ENCODE measurements at places on chromosomes 5 and 9.

- H3K36me3 ChIP-seq = no peaks in the 10 kb centered on the region
- H3K27ac ChIP-seq = no peak overlapping the region
Observed at GRCh38 chr5:53825016-53825415, 264.6 kb downstream of the NDUFS4 start.

DNA sequence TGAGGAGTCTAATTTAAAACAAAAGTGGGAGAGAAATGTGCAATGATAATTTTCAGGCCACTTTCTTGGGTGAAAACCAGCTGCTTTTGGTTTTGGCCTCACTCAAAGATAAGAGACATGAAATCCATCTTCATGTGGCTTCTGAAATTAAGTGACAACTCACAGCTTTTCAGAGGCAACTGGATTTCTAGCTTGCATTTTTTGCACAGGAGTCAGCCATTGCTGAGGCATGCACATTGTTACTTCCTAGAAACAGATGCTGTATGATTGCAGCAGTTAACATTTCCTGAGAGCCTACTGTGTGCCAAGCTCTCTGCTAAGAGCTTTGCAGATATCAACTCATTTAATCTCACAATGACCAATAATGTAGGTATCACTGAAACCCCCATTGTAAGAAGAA is 562.6 kb downstream of the NR2F1-AS1 start:
- H3K4me1 ChIP-seq = no peaks in the 10 kb centered on the region
- H3K27ac ChIP-seq = no peak overlapping the region
- DNase-seq = no peak
- H3K36me3 ChIP-seq = no peaks in the 10 kb centered on the region
- no peaks in the 10 kb centered on the region for H3K27me3 ChIP-seq

DNA sequence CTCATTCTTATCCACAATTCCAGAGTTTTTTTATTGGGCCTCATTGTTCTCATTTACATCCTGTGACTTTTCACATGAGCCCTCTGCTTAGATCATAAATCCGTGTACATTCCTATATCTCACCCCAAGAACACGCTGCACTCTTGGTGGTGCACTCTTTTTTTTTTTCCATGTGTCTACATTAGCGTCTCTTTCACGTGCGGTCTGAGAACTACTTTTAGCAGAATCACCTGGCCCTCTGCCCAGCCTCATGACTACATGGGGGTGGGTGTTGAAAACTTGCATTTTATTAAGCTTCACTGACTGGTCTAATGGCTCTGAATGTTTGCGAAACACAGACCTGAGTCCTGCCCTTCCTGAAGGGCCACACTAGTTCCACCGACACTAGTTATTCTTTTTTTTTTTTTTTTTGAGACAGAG is 18.6 kb downstream of the C9orf57 start:
- no peaks in the 10 kb centered on the region for H3K36me3 ChIP-seq
- peaks cover 4% of the 10 kb centered on the region for H3K4me1 ChIP-seq
- H3K27me3 ChIP-seq = peaks cover 11% of the 10 kb centered on the region
- no peak for DNase-seq

DNA sequence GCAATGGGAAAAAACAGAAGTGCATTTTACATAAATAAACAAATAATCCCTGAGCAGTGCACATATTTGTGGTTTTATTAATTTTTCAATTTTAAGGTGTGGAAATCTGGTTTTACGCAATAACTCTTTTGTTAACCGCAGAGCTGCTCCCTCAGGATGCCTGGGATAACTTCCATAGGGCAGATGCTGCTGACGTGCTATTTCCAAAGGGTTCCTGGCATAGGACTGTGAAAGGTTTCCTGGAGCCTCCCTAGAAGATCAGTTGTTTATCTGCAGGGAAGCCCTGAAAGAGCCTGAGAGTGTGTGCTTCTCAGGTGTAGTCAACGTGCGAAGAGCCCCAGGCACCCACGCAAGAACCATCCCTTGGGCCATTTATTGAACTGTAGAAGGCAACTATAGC is 443.5 kb downstream of the PLK2 start:
- H3K27me3 ChIP-seq = no peaks in the 10 kb centered on the region
- no peak overlapping the region for H3K4me3 ChIP-seq
- H3K27ac ChIP-seq = no peak overlapping the region
- no peaks in the 10 kb centered on the region for H3K36me3 ChIP-seq
- DNase-seq = no peak
- no peaks in the 10 kb centered on the region for H3K4me1 ChIP-seq

DNA sequence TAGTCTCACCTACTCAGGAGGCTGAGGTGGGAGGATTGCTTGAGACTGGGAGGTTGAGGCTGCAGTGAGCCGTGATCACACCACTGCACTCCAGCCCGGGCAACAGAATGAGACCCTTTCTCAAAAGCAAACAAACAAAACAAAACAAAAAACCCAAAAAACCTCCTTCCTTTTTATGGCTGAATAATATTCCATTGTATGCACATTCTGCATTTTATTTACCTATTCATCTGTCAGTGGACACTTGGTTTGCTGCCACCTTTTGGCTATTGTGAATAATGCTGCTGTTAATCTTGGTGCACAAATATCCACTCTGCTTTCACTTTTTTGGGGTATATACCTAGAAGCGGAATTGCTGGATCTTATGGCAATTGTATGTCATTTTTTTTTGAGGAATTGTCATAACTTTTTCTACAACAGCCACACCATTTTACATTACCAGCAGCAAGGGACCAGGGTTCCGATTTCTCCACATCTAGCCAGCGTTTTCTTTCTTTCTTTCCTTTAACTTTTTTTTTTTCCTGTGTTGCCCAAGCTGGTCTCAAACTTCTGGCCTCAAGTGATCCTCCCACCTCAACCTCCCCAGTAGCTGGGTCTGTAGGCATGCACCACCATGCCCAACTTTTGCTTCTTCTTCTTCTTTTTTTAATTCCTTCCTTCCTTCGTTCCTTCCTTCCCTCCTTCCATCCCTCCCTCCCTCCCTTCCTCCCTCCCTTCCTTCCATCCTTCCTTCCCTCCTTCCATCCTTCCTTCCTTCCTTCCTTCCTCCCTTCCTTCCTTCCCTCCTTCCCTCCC is 30.6 kb downstream of the NKX2-5 start:
- H3K27ac ChIP-seq = no peak overlapping the region
- H3K4me3 ChIP-seq = no peak overlapping the region
- no peak for DNase-seq
- H3K27me3 ChIP-seq = peaks cover 41% of the 10 kb centered on the region

DNA sequence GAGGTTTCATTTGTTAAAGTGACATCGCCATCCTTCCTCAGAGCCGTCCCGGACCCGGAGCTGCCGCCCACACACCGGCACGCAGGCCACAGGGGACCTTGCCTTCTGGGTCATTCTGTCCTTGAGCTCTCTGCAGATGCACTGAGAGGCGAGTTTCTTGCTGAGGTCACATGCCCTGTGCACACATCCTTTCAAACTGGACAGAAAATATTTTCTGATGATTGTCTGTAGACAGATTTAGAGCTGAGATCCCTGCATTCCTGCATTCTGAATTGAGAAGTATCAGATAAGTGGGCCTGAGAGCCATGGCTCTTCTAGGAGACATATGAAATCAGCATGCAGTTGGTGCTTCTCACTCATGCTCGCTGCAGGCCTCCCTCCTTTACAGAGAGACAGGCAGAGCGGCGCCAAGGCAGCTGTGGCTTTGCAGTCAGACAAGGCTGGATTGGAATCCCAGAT is 25.4 kb downstream of the BOD1 start:
- no peaks in the 10 kb centered on the region for H3K4me1 ChIP-seq
- DNase-seq = no peak
- no peaks in the 10 kb centered on the region for H3K27me3 ChIP-seq
